A673 (cell line): ENCODE measurements at places on chromosomes 6 and 20. TPM values are rescaled to one million over a fixed set of nuclear protein-coding genes. Genes with fewer than 3 reads are reported as not detected.
A peak's percentile ranks its signal among the peaks of the same experiment; 100 is the strongest.

The LPA gene
- total RNA-seq, result not detected in 2 replicates

The ZC2HC1B gene
- not detected in 2 replicates for total RNA-seq

The VSX1 gene
- total RNA-seq, result not detected in 2 replicates

The SEL1L2 gene
- total RNA-seq, result not detected in 2 replicates

The COMMD7 gene
- 20.0 and 23.5 TPM in 2 replicates for total RNA-seq

The NR2E1 gene
- total RNA-seq, result not detected in 2 replicates

The FOXS1 gene
- total RNA-seq, result not detected in 2 replicates

The RAD21L1 gene
- total RNA-seq, result not detected in 2 replicates

The PCK1 gene
- total RNA-seq, result not detected in 2 replicates

The TCP1 gene
- total RNA-seq, result 505 and 528 TPM in 2 replicates

DNA sequence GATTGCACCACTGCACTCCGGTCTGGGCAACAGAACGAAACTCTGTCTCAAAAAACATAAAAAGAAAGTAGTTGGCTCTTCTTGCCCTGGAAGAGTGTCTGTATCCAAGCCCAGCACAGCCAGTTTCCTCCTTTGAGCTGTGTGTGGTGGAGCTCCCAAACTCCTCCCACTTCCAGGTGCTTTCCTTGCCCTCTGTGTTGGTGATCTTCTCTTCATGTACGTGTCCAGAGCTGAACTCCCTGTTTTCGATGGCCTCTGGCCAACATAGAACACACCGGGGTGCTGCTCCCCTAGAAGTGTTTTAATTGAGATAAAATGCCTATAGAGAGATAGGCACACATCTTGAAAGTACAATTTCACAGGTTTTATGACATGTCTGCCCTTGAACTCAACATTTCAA, 16.7 kb upstream of the SGK2 start:
- DNase-seq, result no peak

GRCh38 chr6:131600716-131601115, 27.3 kb downstream of the MED23 start:
- DNase-seq, result no peak

DNA sequence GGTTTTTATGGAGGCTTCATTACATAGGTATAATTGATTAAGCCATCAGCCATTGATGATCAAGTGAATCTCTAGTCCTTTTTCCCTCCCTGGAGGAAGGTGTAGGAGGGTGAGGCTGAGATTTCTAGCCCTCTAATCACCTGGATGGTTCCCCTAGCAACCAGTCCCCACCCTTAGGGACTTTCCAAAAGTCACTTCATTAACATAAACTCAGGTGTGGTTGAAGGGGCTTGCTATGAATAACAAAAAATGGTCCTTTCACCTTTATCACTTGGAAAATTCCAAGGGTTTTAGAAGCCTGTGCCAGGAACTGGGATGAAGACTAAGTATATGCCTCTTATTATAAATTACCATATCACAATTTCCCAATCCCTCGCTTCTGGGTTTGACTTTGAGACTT, 40.4 kb downstream of the SMPDL3A start:
- DNase-seq, result no peak

GRCh38 chr6:134323698-134324097, 5.8 kb upstream of the SGK1 start:
- DNase-seq, result no peak

DNA sequence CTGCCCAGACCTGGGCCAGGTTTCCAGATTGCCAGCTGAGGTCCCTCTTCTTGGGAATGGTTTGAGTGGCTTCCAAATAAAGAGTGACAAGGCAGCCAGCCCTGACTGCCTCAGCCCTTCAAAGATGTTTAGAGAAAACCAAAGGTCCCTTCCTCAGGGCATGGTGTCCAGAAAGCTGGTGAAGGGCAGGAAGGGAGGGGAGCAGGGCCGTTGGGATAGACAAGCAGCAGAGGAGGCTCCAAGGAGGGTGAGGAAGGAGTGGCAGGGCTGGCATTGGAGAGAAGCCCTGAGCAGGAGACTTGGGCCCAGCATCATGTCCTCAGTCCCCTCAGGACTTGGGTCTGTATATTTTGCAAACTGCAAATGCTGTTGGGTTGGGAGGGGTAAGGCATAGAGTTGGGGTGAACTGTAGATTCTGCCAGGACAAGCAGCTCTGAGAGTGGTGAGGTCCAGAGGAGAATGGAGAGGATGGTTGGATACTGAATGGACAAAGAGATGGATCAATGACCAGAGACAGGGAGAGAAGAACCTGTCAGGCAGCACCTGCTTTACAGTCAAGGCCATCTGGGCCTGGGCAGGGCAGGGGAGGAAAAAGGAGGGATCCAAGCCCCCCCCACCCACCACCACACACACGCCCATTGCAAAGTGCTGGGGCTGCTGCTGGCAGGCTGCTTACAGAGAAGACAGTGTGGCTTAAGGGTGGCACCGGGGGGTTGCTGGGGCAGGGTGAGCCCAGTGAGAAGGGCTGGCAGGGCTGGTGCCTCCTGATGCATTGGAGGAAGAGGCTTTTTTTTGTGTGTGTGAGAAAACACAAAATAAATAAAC, 5.5 kb upstream of the DSN1 start:
- no peak for DNase-seq

DNA sequence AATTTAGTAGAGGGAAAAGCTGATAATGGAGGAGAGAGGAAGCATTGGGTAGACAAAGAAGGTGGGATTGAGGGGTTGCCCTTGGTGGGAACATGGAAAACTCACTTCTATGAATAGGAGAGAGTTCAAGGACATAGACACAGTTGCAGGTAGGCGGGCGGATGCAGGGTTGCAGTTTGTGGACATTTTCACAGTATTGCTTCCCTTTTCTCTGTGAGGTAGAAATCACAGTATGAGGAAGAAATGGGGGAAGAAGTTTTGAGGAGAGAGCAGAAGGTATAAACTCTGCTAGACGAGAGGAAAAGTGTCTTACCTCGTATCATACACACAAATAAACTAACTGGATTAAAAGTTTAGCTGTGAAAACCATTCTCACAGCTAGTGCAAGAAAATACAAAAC, 200.7 kb upstream of the ECI2 start:
- DNase-seq, result no peak

DNA sequence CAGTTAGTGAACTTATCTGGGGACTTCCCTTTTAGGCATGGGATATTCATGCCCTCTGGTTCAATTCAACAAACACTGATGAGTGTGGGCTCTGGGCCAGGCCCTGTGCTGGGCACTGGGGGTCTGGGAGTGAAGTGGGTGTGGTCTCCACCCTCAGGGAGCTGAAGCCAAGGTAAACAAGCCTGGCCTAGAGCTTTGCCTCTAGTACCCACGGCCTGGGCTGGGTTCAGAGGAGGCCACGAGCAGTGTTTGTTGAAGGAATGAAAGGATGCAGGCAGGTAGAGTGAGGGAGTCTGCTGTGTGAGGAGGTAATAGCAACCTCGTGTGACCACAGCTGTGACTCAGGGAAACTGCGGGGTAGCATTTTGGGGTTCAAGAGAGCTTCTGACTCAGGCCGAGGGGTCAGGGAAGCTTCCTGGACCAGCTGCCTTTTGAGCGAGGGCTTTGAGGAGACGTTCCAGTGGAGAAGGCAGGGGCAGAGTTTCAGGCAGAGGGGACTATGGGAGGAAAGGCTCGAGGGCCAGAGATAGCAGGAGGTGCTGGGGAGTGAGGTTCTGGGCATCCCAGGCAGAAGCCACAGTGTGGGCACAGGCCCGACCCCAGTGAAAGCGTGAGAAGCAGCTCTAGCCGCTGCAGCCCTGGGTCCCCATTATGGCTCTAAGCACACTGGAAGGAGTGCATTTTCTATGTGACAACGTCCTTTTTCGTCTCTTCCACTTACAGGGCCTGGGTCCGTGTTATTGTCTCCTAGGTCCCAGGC, 5.6 kb downstream of the MYLK2 start:
- no peak for DNase-seq

GRCh38 chr20:48717095-48717672, 110.6 kb downstream of the PREX1 start:
- no peak for DNase-seq

DNA sequence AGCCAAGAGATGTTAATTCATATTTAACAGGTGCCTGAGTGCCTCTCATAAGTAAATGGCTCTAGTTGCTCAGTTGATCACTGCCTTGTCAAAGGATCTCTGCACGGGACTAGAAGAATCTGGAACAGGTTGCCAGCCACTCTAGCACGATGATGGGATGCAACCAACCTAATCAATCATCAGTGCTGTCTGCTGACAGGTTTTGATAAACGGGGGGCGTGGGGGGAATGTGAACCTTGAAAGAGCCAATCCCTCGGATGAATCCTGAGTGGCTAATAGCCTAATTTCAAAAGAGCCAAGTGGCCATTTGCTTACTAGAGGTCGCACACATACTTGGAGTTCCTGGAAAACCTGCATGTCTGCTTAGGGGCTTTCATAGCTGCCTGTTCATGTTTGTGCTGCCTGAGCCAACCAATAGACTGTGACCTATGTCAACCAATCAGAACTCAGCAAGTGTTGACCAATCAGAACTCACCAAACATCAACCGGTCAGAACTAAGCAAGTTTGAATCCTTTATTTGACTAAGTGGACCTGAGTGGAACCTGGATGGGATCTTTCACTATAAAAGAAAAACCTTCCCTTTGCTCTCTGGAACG, 43.5 kb upstream of the ECI2 start:
- DNase-seq, result no peak

GRCh38 chr6:79631693-79632172, 604 bp downstream of the SH3BGRL2 start:
- DNase-seq, result no peak

DNA sequence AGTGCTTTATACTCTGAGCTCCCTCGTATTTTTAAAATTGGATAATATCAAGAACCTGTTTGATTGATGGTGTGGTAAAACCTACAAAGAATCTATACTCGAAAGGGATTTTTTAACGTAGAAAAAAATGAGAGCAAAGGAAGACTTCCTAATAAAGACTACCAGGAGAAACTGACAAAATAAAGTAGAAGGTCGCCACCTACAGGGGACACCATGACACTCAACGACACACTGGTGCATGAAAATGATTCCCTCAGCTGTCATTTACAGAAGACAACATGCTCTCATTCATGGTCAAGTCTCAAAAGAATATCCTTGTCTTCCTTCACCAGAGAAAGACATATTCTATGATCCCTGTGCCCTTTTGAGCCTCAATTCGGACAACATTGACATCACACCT, 10.1 kb upstream of the NHSL1 start:
- DNase-seq, result peak; percentile 60

DNA sequence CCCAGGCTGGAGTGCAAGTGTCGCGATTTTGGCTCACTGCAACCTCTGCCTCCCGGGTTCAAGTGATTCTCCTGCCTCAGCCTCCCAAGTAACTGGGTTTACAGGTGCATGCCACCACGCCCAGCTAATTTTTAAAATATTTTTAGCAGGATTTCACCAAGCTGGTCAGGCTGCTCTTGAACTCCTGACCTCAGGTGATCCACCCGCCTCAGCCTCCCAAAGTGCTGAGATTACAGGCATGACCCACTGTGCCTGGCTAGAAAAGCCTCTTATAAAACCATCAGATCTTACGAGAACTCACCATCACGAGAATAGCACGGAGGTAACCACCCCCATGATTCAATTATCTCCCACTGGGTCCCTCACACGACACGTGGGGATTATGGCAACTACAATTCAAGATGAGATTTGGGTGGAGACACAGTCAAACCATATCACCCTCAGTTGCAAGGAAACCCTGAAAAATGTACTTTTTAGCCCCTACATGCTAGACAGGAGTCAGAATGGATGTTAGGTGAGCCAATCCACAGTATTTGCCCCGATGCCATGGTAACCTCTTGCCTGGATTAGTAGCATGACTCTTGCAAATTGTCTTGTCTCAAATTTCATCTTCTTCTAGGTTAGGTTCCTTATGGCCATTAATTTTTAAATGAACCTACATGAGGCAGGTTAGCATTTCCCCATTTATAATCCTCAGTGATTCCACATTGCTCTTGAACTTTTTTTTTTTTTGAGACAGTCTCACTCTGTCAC, 17.1 kb upstream of the SASH1 start:
- DNase-seq, result no peak

GRCh38 chr6:44002067-44002592, 125.1 kb downstream of the MRPL14 start:
- peak; percentile 80 for DNase-seq
